ENCODE measurements at places on chromosomes 11 and 22. TPM values are rescaled to one million over a fixed set of nuclear protein-coding genes. Genes with fewer than 3 reads are reported as not detected.

YPEL4 gene
- not detected for total RNA-seq

BAIAP2L2 gene
- 0.43 TPM for total RNA-seq

NTM gene
- not detected for total RNA-seq

PGM2L1 gene
- total RNA-seq = 8.3 TPM

SUSD2 gene
- 1.2 TPM for total RNA-seq

SLC37A2 gene
- total RNA-seq = 0.13 TPM

RASL10A gene
- 0.79 TPM for total RNA-seq

DUSP8 gene
- total RNA-seq = 5.4 TPM

PKNOX2 gene
- total RNA-seq = 0.38 TPM

ACRV1 gene
- not detected for total RNA-seq
